ENCODE measurements at places on chromosomes 2 and 18.

- DNase-seq = peak; percentile 30
These were observed 56.2 kb upstream of the RMDN2 start for GRCh38 chr2:37868866-37869265.

DNA sequence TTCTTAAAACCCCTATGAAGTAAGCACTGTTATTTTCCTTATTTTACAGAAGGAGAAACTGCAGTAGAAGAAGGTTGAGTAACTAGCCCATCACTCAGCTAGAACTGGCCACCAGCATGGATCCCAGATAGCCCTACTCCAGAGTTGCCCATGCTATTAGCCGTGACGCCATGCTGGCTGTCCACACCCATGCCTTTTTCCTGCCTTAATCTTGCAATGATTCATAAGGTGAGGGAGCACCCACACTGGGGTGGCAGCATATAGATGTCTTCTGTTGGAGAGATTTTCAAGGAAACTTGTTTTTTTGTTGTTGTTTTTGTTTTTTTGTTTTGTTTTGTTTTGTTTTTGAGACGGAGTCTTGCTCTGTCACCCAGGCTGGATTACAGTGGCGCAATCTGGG lies 204.1 kb upstream of the HAAO start:
- no peak for DNase-seq

- peak; percentile 79 for DNase-seq
These were observed 288.5 kb downstream of the TNS1 start for GRCh38 chr2:217714287-217714751.

DNA sequence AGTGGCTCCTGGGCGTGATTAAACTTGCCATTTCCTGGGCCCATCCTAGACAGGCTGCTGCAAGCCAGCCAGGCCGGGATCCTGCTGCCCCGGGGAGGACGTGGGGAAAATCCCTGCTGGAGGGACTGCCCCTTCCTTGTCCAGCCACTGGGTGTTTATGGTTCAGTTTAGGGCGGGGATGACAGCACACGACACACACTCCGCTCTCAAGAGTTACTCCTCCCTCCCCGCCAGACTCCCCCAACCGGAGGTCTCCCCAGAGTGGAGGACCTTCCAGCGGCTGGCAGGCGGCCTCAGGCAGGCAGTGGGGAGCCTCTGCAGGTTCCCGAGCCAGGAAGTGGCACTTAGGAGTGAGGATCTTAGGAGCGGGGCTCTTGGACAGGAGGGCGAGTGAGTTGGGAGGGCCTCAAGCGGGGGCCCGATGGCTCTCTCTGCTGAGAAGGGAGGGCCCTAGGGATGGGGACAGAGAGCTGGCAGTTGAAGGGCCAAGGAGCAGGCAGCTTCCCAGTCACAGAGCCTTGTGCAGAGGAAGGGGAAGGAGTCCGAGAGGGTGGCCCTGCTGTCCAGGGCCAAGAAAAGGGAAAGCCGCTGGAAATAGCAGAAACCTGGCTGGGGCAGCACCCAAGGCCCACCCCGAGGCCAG lies 5.7 kb upstream of the GPR35 start:
- DNase-seq = peak; percentile 84

DNA sequence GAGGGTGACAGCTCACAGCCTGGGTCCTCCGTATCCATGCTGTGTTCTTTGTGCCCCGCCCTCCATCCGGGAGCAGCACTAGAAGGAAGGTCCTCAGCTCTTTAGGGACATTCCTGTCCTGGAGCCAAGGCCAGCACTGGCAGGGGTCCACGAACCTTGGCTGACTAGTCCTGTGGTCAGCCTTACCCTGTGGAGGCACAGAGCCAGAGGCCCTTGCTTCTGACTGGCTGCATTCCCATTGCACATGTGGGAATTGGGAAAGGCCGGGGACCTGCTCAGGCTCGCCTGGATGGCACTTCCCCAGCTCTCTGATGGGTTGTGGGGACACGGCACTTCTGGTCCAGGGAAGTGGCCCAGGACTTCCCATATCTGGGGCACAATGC lies 24.9 kb upstream of the RHOB start:
- no peak for DNase-seq

DNA sequence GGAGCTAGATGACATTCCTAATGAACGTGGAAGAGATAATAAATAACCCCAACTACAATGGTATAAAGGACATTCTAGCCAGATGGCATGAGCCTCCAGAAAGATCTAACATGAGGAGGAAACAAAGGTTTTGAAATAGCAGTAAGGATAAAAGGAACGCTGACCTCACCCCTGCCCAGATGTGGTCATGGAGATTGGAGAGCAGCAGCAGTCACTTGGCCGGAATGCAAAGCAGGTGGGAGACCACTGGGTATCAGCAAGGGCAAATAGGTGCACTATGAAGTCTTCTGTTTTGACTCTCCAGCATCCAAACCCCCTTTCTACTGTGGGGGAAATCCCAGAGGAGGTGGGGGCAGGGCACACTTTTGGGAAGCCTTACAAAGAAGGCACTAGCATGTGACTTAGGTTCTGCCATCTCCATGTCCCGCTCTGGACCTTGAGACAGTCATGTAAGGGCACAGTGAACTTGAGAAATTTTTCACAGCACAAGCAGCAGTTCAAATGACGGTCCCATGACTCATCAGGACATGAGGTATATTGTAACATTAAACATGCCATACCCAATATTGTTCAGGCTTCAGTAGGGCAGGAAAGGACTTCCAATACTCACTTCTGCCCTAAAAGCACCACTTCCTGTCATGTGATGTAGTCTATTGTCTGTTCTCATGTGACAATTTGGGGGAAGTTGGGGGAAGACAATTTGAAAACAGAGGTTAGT lies 55.2 kb downstream of the METTL4 start:
- peak; percentile 87 for DNase-seq
